H1 (cell line): ENCODE measurements at places on chromosomes 2 and 18.

DNA sequence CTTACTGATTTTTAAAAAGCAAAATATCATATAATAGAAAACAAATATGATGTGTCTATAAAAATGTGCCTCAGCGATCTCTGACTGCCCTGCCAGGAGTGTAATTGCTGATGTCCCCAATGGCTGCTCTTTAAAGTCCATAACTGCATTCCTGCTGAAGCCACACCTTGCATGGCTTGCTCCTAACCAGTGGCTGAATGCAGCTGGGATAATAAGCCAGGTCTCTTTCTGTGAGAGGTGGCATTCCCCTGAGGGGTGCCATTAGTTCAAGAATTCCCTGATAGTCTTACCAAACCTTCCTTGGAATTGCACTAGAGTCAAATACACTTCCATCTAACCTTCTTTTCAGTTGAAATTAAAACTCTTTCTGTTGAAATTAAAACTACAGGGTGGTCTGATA, 125.8 kb upstream of the ZNF804A start:
- DNase-seq: no peak

DNA sequence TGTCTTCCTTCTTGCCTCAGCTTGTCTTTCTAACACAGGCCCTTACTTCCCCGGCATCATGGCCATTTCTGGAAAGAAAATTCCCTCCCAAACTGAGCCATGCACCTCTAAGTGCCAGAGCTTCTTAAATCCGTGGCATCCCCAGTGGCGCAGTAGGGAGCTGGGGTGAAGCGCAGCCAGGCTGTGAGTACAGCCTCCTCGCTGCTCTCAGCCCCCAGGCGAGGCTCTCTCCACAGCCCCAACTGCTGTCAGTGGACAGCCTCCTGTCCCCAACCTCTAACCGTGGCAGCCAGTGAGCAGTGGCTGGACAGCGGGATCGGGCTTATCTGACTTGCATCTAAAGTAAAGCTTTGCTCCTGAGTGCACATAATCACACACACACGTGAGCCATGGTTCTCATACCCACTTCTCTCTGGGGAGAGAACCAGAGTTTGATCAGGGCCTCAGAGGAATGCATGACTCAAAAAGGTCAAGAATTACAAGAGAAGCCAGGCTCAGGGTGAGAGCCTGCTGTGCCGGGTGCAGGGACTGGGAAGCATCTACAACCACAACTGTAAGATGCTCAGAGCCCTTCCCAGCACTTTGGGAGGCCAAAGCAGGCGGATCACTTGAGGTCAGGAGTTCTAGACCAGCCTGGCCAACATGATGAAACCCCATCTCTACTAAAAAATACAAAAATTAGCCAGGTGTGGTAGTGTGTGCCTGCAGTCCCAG, 50.7 kb downstream of the SFXN5 start:
- no peak for DNase-seq

GRCh38 chr18:24488824-24489493, 28.5 kb downstream of the HRH4 start:
- DNase-seq: no peak

DNA sequence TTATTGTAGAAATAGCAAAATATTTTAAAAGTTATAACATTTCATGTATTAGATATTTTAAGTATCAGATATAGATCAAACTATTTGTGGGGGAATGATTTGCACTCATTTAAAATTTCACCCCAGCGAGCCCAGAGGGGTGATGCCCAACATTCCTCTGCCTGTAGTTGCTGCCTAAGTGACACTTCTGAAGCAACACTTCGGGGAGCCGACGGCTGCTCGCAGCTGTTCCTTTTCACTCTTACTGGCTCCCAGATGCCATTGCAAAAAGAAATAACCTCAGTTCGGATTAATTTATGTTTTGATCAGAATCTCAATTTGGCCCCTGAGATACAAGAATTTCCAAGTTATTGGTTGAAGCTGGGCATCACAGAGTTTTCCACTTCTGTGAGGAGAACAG, 603.8 kb downstream of the PLCL1 start:
- DNase-seq: no peak

DNA sequence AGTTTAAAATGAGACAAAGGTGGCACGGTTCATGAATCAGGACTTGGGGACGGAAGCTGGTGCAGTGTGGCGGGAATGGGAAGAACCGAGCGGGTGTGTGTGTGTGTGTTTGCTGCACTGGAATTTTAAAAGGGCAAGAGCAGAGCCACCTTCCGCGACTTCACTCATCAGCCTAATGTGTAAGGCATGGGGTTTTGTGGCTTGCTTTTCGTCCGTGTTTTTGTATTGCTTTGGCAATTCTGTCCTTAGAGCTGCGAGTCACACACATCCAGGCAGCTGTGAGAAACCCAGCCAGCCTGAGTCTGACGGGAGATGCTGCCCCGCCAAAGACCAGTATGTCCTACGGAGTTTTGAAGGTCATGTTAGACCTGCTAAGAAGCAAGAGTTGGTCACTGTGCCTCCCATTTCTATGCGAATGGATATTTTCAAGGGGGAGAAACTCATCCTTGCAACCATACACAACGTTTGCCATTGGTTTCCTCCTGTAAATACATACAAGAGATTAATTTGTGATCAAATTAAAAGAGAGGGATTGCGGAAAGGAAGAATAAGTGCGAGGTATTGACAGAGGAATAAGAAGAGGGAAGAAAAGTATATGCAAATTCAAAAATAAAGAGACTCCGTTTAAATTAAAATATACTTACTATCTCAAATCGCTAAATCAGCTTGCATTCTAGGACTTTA, 665 bp upstream of the CACNB4 start:
- DNase-seq: peak; percentile 56

GRCh38 chr2:25170888-25171287, 2.5 kb upstream of the POMC start:
- DNase-seq: no peak

DNA sequence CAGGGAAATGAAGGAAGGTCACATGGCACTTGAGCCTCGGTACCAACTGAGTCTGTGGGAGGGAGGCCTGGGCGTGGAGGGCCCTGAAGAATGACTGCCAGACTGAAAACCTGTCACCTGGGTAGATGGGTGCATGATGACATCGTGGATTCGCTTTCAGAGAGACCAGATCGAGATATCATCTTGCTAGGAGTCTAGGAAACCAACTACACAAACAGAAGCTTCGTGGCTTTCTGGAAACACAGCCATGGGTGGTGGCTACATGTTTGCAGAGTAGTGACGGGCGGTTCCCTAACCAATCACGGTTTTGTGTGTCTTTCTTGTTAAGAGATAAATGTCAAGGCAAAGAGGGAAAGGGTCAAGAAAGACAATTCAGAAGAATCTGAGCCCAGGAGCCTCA, 155.0 kb downstream of the EIPR1 start:
- DNase-seq: no peak

DNA sequence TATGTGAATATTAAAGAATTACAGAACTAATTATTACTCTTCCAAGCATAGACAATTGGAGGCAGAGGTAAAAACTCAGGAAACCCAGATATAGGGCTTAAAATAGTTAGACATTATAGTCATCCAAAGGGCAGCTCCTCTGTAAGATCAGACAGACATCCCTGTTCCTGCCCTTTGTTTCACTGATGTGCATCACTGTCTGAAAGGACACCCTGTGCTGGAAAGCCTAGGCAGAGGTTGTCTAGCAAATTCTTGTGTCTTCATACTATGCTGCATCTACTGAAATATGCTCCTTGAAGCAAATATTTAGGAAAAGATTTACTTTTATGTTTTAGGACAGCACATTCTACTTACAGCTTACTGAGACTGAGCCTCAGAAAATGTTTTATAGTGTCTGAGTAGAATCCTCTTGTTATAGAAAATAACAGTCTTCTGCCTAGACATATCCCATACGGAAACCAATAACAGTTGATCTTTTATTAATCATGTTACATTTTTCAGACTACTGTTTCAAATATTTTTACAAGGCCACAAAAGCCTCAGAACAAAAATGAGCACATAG, 977.3 kb upstream of the CDH2 start:
- DNase-seq: no peak

DNA sequence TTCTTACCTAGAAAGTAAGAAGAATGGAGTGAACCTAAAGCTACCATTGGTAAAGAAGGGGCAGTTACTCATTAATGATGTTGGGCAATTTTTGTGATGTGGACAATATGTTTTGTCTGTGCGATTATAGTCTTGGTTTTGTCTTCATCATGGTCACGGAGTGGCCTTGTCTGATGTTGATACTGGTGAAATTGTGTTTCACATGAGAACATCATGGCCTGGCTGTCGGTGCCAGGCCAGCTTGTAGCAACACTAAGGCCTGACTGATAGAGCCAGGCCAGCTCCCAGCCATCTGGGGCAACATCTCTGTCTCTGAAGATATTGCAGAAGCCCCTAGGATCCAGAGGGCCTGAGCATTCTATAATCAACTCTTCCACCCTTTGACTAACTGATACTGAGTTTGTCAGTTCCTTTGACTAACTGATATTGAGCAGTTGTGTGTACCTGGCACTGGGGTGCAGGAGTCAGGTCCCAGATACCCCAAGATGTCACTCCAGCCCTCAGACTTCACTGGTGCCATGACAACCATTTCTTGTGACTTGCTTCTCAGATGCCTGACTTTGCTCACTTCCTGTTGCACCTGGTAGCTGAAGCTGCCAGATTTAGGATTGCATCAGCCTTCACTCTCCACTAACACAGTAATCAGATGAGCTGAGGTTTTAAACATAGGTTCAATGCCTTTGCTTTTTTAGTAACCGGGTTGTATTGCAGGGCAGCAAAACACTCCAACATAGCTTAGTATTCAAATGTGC, 62.5 kb downstream of the RPIA start:
- DNase-seq: no peak

DNA sequence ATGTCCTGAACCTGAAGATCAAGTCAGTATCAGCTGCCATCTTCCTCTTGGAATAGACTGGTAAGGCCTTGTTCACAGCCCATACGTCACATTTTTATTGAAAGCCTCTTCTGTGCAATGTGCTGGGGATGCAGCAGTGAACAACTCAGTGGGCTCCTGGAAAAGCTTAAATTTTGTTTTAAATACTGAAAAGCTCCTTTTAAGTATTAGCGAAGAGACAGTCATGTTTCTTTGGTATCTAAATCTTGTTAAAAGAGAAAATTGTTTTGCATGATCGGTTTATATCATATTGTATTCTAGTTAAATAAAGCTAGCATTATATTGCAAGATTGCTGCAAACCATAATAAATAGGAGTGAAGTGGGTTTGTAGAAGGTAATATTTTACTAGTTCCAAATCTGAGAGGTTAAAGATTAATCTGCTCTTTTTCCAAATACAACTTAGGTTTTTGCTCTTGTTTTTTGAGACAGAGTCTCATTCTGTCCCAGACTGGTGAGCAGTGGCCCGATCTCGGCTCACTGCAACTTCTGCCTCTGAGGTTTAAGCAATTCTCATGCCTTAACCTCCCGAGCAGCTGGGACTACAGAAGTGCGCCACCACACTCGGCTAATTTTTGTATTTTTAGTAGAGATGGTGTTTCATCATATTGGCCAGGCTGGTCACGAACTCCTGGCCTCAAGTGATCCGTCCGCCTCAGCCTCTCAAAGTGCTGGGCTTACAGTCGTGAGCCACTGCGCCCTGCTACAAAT, 1.6 kb upstream of the RMDN2 start:
- no peak for DNase-seq

- DNase-seq: no peak
Observed at GRCh38 chr2:233464531-233465240, 101.9 kb downstream of the USP40 start.

- DNase-seq: no peak
Observed at GRCh38 chr2:236600892-236601291, 31.3 kb downstream of the ACKR3 start.

GRCh38 chr2:157866666-157867642, 9.2 kb downstream of the ACVR1 start:
- DNase-seq: no peak

- DNase-seq: no peak
Observed at GRCh38 chr2:31674446-31674845, 93.7 kb upstream of the SRD5A2 start.

- no peak for DNase-seq
Observed at GRCh38 chr2:74930811-74931486, 27.5 kb upstream of the POLE4 start.

GRCh38 chr2:95381212-95382191, 21.0 kb upstream of the FAHD2A start:
- DNase-seq: no peak

DNA sequence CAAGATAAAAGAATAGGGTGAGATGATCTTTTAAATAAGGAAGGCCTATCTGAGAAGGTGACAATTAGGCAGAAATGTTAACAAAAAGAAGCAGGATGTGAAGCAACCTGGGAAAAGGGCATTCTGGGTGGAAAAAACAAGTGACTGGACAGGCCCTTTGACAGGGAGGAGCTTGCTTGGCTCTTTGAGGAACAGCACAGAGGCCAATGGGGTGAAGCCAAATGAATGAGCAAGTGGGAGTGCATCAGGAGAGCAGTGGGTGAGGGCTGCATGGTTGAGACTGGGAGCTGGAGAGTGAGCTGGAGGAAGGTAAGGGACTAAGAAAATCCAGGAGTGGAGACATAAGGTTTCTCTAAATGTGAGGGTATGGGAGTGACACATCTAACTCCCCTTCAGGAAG, 126.9 kb downstream of the TDRD15 start:
- no peak for DNase-seq

DNA sequence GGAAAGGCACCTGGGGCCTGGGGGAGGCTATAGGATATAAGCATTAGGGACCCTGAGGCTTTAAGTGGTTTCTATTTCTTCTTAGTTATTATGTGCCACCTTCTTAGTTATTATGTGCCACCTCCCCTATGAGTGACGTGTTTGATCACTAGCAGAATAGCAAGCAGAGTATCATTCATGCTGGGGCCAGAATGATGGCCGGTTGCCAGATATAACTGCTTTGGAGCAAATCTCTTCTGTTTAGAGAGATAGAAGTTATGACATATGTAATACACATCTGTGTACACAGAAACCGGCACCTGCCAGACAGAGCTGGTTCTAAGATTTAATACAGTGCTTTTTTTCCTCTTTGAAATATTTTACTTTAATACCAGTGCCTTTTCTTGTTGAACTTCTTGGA, 29.4 kb downstream of the LIPG start:
- DNase-seq: no peak

DNA sequence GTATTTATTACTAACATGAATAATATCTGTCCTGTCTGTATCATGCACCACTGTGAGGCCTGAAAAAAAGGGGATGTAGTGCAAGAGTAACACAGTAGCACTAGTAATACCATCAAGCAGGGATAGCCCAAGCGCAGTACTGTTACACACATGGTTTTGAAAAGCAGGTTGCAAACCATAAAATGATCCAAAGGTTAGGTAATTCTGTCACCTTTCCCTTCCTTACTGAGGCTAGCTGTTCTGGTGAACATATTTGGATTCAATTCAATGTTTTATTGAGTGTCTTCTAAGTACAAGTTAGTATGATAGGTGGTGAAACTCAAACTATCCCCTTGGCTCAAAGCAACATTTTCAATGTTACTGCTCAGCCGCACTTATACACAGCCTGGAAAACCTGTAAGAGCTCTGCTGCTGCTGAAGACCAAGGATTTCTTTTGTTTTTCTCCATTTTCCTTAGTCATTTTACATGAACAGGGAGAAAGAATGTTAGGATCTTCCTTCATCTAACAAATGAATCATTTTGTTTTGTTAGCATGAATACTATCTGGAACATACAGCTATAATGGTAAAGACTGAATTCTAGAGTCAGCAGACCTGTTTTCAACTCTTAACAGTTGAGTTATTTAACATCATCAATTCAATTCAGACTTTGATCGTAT, 102.5 kb upstream of the ITPRID2 start:
- DNase-seq: no peak
